Muscle of leg (tissue), 16 donors: ENCODE measurements at places on chromosomes 1 and 21. TPM values are rescaled to one million over a fixed set of nuclear protein-coding genes. Genes with fewer than 3 reads are reported as not detected.

DNA sequence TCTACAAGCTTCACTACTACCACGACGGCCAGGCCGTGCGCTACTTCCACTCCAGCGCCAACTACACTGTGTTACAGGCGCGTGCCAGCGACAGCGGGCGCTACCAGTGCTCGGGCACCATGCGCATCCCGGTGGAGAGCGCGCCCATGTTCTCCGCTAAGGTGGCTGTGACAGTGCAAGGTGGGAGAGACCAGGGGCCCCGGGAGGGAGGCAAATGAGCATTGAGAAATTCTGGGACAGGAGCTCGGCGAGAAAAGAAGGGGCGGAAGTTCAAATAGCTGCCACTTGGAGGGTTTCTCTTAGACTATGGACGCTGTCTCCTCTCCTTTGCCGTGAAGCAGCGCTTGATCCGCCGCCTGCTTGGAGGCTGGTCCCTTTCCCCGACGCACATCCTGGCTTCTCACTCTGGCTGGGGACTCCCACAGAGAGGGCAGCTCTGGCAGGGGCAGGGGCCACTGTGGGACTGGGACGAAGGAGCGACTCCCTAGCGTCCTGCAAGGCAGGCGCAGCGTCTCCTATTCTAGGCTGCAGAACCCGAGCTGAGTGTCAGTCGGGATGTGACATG is 4.6 kb downstream of the FCRLB start:
- H3K27ac ChIP-seq, result peak overlapping the region; percentile 80
- no peaks in the 10 kb centered on the region for H3K36me3 ChIP-seq
- peak overlapping the region; percentile 69 for H3K4me3 ChIP-seq
- DNase-seq, result peak; percentile 58
- peaks cover 10% of the 10 kb centered on the region for H3K4me1 ChIP-seq
- H3K27me3 ChIP-seq, result peaks cover 29% of the 10 kb centered on the region

DNA sequence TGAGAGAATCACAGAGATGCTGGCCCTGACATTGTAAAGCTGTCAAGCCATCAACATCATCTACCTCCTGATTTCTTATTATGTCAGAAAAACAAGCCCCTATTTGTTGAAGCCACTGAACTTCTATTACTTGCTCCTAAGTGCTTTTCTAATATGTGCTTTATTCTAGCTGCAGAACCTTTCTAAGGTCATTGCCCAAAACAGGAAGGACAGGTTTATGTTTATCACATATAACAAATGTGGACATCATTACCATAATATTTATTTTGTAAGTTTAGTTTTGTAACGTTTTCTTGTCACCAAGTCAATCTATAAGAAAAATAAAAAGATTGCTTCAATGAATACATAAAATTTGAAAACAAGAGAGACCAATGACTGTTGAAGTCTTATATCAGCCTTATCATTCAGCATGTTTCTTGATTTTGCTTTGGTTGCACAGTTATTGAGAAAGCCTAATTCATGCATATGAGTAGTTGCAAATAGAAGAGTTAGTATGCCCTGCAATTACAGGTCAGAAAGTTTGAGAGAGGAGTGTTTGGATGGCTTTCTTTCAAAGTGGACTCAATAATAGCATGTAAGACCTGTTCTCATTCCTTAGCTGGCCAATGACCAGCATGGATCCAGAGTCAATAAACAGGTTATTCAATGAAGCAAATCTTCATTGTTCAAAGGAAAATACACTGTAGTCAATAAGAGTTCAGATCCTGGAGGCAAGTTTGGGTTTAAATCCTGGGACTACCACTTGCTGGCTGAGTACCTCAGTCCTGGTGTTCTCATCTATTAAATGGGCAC is 84.1 kb downstream of the MAB21L3 start:
- H3K27ac ChIP-seq, result no peak overlapping the region
- H3K4me3 ChIP-seq, result no peak overlapping the region
- DNase-seq, result no peak
- no peaks in the 10 kb centered on the region for H3K36me3 ChIP-seq
- H3K27me3 ChIP-seq, result peaks cover 2% of the 10 kb centered on the region

DNA sequence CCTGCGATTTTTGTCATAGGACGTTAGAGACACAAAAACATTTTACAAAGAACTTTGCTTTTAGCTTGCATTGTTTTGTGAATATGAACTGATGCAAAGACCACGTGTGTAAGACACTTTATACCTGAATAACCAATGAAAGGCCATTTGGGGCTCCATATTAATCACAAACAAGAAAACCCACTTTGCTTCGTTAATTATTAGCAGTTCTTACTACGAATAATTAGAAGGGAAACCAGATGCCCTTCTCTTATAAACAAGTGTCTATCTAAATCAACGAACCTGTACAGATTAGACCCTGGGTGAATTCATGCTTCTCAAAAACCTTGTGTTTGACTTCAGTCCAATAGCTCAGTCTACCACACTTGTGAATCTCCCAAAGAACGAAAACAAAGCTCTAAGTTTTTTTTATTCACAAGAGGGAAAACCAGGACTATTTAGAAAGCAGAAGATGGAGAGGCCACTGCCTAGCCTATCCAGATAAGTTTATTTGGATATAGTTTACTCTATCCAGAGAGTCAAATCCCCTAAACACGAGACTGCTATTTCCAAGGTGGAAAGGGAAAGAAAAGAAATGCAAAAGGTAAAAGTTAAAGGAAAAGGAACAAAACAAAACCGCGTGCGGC is 897 bp downstream of the CYYR1 start:
- peaks cover 4% of the 10 kb centered on the region for H3K4me1 ChIP-seq
- peaks cover 8% of the 10 kb centered on the region for H3K27me3 ChIP-seq
- DNase-seq, result peak; percentile 5
- H3K27ac ChIP-seq, result peak overlapping the region; percentile 69
- peak overlapping the region; percentile 47 for H3K4me3 ChIP-seq
- H3K36me3 ChIP-seq, result no peaks in the 10 kb centered on the region

DNA sequence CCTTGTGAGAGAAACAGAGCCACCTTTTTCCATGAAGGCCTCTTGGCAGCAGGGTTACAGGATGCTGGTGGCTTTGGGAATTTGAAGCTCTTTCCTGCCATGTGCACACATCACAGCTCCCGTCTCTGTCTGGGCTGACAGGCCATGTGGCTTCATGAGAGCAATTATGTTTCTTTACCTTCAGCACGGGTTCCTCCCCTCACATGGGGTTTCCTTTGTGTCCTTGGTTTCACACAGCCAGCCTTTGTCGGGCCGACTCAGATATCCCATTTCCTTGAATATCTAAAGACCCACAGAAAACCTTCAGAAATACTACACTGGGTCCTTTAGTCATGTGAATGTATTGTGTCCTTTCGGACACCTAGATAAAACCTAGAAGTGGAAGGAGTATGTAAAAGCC is 7.1 kb downstream of the CLIC6 start:
- no peak overlapping the region for H3K27ac ChIP-seq
- peaks cover 32% of the 10 kb centered on the region for H3K27me3 ChIP-seq
- no peak for DNase-seq
- H3K4me1 ChIP-seq, result no peaks in the 10 kb centered on the region

- H3K27me3 ChIP-seq, result no peaks in the 10 kb centered on the region
- no peak overlapping the region for H3K27ac ChIP-seq
- no peak for DNase-seq
- no peaks in the 10 kb centered on the region for H3K4me1 ChIP-seq
These were observed 109.0 kb downstream of the ESRRG start for GRCh38 chr1:216614011-216614934.

DNA sequence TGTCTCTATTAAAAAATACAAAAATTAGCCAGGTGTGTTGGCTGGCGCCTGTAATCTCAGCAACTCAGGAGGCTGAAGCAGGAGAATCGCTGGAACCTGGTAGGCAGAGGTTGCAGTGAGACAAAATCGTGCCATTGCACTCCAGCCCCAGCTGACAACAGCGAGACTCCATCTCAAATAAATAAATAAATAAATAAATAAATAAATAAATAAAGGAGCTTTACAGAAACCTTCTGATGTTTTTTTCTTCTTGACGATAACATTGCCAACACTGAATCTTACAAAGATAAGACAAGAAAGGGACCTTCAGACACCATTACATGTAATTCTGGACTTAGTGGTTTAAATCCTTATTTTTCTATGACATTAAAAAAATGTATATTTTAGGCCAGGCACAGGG is 47.8 kb upstream of the LGALS8 start:
- DNase-seq, result no peak
- peaks cover 4% of the 10 kb centered on the region for H3K27me3 ChIP-seq
- H3K4me3 ChIP-seq, result no peak overlapping the region
- no peaks in the 10 kb centered on the region for H3K36me3 ChIP-seq
- H3K27ac ChIP-seq, result no peak overlapping the region

DNA sequence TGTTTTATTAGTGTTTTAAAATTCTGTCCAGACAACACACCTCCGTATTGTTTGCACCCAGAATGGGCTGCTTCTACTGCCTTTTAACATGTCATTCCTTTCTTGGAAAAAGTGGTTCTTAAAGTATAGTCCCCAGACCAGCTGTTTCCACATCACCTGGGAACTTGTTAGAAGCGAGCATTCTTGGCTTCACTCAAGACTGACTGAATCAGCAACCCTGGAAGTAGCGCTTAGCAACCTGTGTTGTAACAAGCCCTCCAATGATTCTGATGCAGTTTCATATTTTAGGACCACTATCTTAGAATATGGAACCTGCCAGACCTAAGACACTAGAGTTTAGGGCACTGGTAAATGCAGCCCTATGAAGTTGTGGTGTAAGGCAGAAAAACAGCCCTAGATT is 6.0 kb upstream of the PPIE start:
- H3K4me3 ChIP-seq, result no peak overlapping the region
- no peak overlapping the region for H3K27ac ChIP-seq
- H3K36me3 ChIP-seq, result no peaks in the 10 kb centered on the region
- H3K4me1 ChIP-seq, result no peaks in the 10 kb centered on the region
- H3K27me3 ChIP-seq, result peaks cover 43% of the 10 kb centered on the region

NR0B2 gene
- total RNA-seq, result not detected

ADORA3 gene
- total RNA-seq, result 0.58 TPM

NDUFS2 gene
- 84.4 TPM for total RNA-seq

BGLAP gene
- 1.2 TPM for total RNA-seq

DNA sequence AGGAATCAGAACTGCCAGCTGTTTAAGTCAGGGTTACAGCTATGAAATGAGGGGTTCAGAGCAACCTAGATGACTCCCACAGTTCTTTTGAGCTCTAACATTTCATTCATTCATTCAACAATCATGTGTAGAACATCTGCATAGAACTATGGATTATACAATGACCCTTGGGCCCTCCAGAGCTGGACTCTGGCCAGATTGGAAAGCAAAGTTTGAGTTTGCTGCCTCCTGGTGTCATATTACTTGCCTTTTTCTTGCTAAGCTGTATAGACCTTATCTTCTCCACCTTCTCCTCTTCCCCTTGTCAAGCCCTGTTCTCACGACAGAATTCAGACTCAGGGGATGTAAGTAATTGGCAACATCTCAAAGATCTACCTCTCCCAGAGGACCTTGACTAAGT is 4.0 kb downstream of the CASQ2 start:
- peak; percentile 75 for DNase-seq
- peak overlapping the region; percentile 45 for H3K4me3 ChIP-seq
- H3K4me1 ChIP-seq, result peaks cover 27% of the 10 kb centered on the region
- H3K27me3 ChIP-seq, result no peaks in the 10 kb centered on the region
- H3K27ac ChIP-seq, result peak overlapping the region; percentile 62
- H3K36me3 ChIP-seq, result peaks cover 10% of the 10 kb centered on the region

GRCh38 chr1:46533179-46533864 is 18.1 kb downstream of the KNCN start:
- no peak overlapping the region for H3K27ac ChIP-seq
- H3K36me3 ChIP-seq, result no peaks in the 10 kb centered on the region
- H3K4me3 ChIP-seq, result peak overlapping the region; percentile 8

GRCh38 chr1:99786751-99787501 is 20.5 kb upstream of the FRRS1 start:
- H3K27me3 ChIP-seq, result no peaks in the 10 kb centered on the region
- no peak overlapping the region for H3K4me3 ChIP-seq
- no peaks in the 10 kb centered on the region for H3K4me1 ChIP-seq
- no peak overlapping the region for H3K27ac ChIP-seq

GRCh38 chr1:92820024-92820423 is 11.8 kb upstream of the RPL5 start:
- no peaks in the 10 kb centered on the region for H3K4me1 ChIP-seq
- H3K36me3 ChIP-seq, result no peaks in the 10 kb centered on the region
- no peak overlapping the region for H3K4me3 ChIP-seq
- no peak overlapping the region for H3K27ac ChIP-seq
- no peaks in the 10 kb centered on the region for H3K27me3 ChIP-seq

GRCh38 chr1:108612496-108612895 is 48.4 kb downstream of the HENMT1 start:
- no peak for DNase-seq
- H3K36me3 ChIP-seq, result peaks cover 4% of the 10 kb centered on the region
- no peak overlapping the region for H3K4me3 ChIP-seq
- no peaks in the 10 kb centered on the region for H3K27me3 ChIP-seq
- no peak overlapping the region for H3K27ac ChIP-seq

CACNA1S gene
- 26.1 TPM for total RNA-seq
